ENCODE measurements at places on chromosomes 16 and 17. TPM values are rescaled to one million over a fixed set of nuclear protein-coding genes. Genes with fewer than 3 reads are reported as not detected.

GOT2 gene
- 136 TPM for total RNA-seq

UTS2R gene
- 0.40 TPM for total RNA-seq

MATCAP1 gene
- 91.2 TPM for total RNA-seq

CCL1 gene
- not detected for total RNA-seq

DNA sequence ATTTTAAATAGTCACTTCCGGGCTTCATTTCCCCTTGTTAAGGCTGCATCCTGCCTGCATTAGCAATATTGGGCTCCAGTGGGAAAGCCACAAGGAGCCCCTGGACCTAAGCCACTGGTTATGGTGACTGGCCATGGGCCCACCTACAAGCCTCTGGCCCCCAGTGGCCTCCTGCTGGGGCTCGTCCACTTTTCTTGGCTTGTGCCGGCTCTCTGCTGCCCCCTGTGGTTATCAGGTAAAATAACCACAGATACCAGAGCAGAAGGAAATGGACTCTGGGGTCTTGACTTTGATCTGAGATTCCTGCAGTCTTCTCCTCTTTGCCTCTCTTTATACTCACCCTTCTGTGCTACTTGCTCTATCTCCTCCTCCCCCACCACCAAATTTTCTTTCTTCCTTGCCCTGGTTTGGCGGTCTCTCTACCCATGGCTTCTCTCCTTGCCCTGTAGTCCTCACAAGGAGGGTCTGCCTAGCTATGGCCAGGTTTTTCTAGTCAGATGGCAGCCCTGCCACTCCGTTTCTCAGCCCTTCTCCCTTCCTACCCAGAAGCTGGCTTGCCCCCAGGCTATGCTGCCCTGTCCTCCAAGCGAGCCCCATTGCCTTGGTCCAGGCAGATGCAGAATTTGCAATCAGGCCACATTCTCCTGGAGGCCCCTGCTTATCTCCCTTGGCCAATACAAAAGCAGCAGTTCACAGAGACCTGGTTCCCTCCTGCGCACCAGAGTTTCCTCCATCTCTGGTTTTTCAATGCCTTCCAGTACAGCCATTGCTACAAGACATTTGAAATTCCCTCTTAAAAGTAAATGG lies 82.9 kb upstream of the RCVRN start:
- H3K4me1 ChIP-seq, result no peaks in the 10 kb centered on the region
- peak; percentile 89 for DNase-seq
- H3K27me3 ChIP-seq, result no peaks in the 10 kb centered on the region
- H3K27ac ChIP-seq, result no peak overlapping the region
- no peaks in the 10 kb centered on the region for H3K36me3 ChIP-seq

DNA sequence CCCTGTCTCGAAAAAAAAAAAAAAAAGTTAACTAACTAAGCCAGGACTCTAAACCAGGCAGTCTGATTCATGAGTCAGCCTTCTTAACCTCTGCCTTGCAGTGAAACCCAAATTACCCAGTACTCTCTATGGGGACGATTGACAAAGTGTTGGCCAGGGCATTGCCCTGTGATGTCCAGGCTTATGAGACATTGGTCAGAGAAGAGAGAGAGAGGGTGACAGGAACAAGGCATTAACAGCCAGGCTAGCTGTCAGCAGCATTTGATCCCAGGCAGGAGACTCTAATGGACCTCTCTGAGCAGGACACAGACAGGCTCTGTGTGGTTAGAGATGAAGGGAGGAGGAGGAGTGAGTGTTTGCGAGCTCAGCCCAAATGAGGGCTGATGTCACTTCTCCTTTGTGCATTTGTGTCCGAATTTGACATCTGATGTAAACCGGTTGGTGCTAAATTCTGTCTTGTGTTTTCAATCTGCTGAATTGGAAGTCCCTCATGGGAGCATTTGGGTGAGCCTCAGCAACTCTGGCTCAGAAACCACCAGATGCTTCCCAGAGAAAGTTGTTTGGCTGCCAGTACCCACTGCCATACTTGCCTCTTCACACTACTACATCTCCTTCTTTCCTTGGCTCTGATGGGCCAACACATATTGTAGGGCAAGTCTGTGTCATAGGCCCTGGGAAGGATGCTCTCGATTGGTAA lies 4.3 kb upstream of the MYL4 start:
- no peak for DNase-seq
- H3K4me1 ChIP-seq, result peaks cover 7% of the 10 kb centered on the region
- H3K27ac ChIP-seq, result no peak overlapping the region
- no peaks in the 10 kb centered on the region for H3K27me3 ChIP-seq
- no peak overlapping the region for H3K4me3 ChIP-seq
- no peaks in the 10 kb centered on the region for H3K36me3 ChIP-seq

- H3K27ac ChIP-seq, result no peak overlapping the region
- H3K4me1 ChIP-seq, result peaks cover 3% of the 10 kb centered on the region
- DNase-seq, result no peak
- H3K27me3 ChIP-seq, result no peaks in the 10 kb centered on the region
- H3K36me3 ChIP-seq, result peaks cover 25% of the 10 kb centered on the region
- no peak overlapping the region for H3K4me3 ChIP-seq
Measured at GRCh38 chr17:81549826-81550225, 2.3 kb downstream of the FAAP100 start.

DNA sequence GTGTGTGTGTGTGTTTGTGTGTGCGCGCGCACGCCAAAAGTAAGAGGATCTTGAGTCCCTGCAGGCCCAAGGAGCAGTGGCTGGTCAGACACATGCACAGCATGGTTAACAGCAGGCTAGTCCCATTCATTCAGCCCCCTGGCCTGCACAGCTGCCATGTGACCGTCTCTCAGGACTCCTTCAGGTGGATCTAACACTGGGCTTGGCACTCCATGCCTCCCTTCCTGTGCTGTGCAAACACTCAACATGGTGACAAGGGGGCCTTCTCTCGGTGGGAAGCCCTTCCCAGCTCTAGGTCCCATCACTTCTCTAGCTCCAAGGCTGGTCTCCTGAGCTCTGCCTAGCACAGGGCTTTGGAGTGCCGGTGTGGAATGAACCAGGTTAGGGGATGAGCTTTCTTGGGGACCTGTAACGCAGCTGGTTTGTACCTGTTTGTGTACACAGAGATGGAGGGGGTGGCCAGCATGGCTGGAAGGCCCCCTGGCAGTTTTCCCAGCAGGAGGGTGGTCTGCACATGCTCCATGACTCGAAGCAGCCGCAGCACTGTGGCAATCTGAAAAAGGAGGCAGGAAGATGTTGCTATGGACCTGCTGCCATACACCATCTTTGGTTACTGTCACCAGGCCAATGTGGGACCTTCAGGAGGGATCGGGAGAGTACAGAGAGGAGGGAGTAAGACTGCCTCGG lies 69.4 kb upstream of the GCSH start:
- DNase-seq, result no peak
- no peak overlapping the region for H3K4me3 ChIP-seq
- no peak overlapping the region for H3K27ac ChIP-seq
- H3K4me1 ChIP-seq, result no peaks in the 10 kb centered on the region
- no peaks in the 10 kb centered on the region for H3K27me3 ChIP-seq

GRCh38 chr16:65579050-65579449 lies 457.2 kb upstream of the CDH11 start:
- H3K4me1 ChIP-seq, result no peaks in the 10 kb centered on the region
- H3K27ac ChIP-seq, result no peak overlapping the region
- DNase-seq, result no peak
- H3K4me3 ChIP-seq, result no peak overlapping the region

DNA sequence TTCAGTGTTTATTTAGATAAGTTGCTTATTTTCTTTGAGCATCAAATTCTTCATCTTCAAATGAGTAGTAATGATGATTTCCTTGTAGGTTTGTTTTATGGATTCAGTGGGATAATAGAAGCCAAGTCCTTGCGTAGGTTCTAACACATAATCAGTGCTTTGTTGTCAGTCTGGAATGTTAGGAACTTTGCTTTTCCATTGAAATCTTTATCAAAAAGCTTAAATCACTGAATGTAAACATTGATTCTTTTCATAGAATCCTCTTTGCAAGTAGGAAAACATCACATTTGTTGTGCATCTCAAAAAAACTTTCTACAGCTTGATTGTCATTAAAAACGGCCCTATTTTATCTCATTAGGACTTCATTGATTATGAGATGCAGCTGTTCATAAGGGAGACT lies 490.3 kb upstream of the GOT2 start:
- H3K36me3 ChIP-seq, result no peaks in the 10 kb centered on the region
- no peak overlapping the region for H3K4me3 ChIP-seq
- H3K27ac ChIP-seq, result no peak overlapping the region
- H3K4me1 ChIP-seq, result peaks cover 18% of the 10 kb centered on the region
- DNase-seq, result no peak
- no peaks in the 10 kb centered on the region for H3K27me3 ChIP-seq

GRCh38 chr16:1556254-1556653 lies 22.8 kb downstream of the TMEM204 start:
- no peaks in the 10 kb centered on the region for H3K27me3 ChIP-seq
- no peak for DNase-seq
- no peaks in the 10 kb centered on the region for H3K4me1 ChIP-seq
- no peak overlapping the region for H3K4me3 ChIP-seq
- peaks cover 9% of the 10 kb centered on the region for H3K36me3 ChIP-seq

GRCh38 chr16:57446531-57447185 lies 527 bp downstream of the CIAPIN1 start:
- no peaks in the 10 kb centered on the region for H3K4me1 ChIP-seq
- peak overlapping the region; percentile 67 for H3K27ac ChIP-seq
- no peak for DNase-seq
- H3K4me3 ChIP-seq, result peak overlapping the region; percentile 100

- H3K4me3 ChIP-seq, result no peak overlapping the region
- H3K4me1 ChIP-seq, result no peaks in the 10 kb centered on the region
- H3K36me3 ChIP-seq, result peaks cover 3% of the 10 kb centered on the region
- DNase-seq, result no peak
- no peaks in the 10 kb centered on the region for H3K27me3 ChIP-seq
- H3K27ac ChIP-seq, result no peak overlapping the region
Measured at GRCh38 chr16:14199199-14199598, 128.1 kb downstream of the MRTFB start.

- peak; percentile 70 for DNase-seq
- H3K27ac ChIP-seq, result peak overlapping the region; percentile 100
- no peaks in the 10 kb centered on the region for H3K36me3 ChIP-seq
- no peak overlapping the region for H3K4me3 ChIP-seq
- no peaks in the 10 kb centered on the region for H3K27me3 ChIP-seq
Measured at GRCh38 chr16:8720080-8720966, 45.9 kb downstream of the ABAT start.

- DNase-seq, result no peak
- no peak overlapping the region for H3K27ac ChIP-seq
- H3K27me3 ChIP-seq, result no peaks in the 10 kb centered on the region
Measured at GRCh38 chr17:72843591-72843990, 248.9 kb downstream of the SLC39A11 start.
